Stimulated activated CD4-positive, alpha-beta T cell treated with anti-CD3 and anti-CD28 coated beads, TNF-alpha, amount 100 ng/mL, for 1 hour (primary cell): ENCODE measurements at places on chromosomes 2 and 18.

DNA sequence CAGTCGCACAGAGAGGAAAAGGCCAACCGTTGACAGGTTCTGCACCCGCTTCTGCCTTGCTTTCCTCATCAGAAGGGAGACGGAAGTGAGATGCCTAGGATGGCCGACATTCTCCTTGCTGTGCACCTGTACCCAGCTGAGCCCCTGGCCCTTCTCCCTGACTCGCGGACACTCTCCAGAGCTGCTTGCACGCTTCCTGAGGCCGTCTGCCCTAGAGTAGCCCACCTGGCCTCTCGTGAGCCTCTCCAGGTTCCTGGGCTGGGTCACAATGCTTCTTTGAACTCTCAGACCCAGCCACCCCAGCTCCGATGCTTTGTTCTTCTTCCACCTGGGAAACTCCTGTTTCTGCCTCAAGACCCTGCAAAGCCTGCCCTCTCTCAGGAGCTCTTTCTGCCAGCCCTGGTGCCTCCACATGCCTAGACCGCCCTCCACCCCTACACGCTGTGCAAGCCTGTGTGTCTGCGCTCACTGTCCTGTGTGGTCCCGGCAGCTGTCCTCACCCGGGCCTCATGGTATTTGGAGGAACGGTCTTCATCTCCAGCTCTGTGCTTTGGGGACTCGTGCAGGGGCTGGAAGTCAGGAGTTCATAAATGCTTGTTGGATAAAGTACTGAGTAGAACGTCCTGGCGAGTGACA, 345.4 kb upstream of the SALL3 start:
- no peak for DNase-seq

DNA sequence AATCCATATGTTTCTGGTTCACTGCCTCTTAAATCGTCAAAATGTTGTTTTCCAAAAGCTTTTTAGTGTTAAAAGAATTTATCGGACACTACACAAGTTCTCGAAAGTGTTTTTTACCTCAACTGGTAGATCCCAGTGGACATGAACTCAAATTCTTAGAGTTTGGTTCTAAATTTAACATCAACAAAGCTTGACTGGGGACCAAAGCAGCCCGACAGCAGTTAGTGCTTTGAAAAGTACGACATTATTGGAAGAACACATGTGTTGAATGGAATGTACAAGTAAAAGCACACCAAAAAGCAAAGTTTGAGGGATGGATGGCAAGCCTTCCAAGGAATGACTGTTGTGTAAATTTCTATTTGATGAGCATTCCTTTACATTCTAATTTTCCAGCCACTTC, 803.9 kb upstream of the POU3F3 start:
- DNase-seq, result no peak

DNA sequence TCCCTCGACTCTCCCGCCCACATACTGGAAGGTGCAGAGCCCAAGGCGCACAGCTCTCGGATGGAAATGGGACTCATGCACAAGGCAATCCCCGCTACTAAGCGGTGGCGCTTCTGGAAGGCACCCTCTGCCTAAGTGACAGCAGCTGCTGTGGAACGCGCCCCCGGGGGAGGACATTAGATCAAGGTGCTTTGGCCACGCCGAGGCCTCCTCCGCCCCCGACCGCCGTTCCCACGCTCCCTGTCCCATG, 202 bp downstream of the MCEE start:
- DNase-seq, result no peak

DNA sequence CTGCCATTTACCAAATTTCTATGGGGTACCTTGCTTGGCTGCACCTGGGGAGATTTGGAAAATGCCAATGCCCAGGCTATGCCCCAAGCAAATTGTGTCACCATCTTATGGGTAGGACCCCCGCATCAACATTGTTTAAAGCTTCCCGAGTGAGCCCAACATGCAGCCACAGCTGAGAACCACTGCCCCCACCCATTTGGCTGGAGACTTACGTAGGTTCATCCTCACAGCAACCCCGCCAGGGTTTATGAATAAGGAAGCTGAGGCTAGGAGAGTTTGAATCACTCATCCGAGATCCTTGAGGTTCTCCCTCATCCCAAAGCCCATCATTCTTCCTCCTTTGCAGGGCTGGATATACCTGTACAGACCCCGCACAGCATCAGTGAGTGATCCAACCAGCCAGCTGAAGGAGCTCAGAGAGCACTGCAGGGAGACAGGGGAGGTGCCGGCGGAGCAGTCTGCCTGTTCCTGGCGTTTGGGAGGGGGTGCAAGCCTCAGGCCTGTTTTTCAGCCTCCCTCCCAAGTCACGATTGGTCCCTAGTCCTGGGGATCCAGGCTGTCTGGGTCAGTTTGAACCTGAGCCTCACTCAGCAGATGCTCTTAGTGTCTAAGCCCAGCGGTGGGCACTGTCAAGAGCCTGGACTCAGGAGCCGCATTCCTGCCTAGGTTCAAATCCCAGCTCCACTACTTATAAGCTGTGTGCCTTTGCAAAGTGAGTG, 164.9 kb downstream of the SMAD7 start:
- DNase-seq, result no peak

- no peak for DNase-seq
Observed at GRCh38 chr2:7510353-7510752, 593.1 kb downstream of the RNF144A start.

DNA sequence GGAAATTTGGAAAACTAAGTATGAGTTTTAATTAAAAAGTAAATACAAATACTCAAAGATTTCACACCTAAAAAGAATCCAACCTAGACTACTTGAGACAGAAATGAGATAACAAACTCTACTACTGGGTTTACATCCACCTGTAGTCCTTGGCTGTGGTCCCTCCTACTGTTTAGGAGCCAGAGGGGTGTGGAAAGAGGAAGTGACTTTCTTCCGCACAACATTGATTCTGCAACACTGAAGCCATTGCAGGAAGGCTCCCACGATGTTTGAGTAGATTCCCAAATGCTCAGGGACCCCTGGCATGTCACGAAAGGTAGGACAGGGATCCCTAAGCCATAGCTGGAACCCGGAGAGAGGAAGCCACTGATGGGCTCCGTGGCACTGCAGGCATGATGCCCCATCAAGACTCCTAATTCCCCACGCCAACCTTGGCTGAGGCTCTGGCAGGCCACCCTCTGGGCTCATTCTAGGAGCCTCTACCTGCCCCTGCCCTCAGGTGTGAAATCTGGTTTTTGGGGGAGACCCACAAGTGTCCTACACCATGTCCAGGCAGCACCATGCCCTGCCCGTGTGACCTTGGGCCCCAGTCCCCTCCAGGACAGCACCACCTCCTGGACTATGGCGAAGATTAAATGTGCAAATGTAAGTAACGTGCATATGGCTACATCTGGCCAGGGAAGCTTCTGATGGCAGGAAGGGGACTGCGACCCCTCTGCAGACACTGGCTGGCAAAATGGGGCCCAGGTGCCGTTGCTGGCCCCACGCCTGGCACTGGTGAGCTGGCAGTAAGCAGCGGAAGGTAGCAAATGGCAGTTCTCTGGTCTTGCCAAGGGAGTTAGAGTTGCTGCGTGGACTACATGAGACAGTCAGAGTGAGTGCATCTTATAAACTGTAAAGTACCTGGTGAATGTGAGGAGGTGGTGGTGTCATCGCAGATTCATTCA, 38.2 kb upstream of the MAL start:
- DNase-seq, result no peak

DNA sequence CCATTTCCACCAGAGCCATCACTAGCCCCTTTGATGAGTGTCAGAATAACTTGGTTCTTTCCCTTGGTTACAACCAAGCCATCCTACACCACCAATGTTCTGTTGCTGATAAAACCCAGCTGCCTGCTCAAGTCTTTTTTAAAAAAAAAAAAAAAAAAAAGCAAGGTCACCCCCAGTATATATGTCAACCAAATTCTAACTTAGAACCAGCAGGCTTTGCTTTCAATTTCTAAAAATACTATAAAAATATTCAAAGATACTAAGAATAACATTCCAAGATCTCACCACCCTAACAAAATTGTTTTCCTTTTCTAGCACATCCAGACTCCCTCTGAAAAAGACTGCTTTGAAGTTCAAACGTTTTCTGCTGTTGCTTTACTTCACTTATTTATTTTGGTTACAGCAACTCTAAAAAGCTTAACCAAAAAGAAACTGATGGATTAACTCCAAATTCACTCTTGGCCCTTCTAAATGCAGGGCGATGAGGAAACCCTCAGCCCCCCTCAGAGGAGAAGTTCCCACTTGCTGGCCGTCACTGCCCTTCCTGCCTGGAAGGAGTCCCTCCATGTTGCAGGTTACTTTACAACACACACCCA, 10.9 kb downstream of the UXS1 start:
- no peak for DNase-seq

- no peak for DNase-seq
Observed at GRCh38 chr2:37342591-37343220, 1.7 kb upstream of the QPCT start.

DNA sequence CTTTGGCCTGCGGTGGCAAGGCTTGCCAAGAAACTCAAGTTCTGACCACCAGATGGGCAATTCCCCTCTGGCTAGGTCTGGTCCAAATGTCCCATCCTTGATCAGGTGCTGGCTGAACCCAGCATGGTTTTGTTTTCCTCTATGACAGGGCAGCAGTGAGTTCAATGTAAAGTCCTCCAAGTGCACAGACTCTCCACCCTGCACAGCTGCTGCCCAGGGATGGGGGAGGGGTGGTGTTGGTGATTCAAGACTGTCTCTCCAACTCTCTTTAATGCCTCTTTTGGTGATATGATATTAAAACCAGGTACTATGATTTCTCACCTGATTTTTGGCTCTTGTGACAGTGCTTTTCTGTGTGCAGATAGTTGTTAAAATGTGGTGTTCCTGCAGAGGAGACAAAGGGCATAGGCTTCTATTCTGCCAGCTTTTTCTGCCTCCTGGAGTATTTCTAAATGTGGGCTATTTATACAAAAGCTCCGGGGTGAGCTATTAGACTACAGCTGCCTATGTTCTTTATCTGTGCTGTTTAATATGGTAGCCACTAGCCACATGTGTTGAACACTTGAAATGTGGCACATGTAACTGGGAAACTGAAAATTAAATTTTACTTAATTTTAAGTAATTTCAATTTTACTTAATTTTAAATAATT, 64.0 kb upstream of the STK39 start:
- no peak for DNase-seq

GRCh38 chr18:8116341-8117005, 492.8 kb upstream of the RAB12 start:
- no peak for DNase-seq

DNA sequence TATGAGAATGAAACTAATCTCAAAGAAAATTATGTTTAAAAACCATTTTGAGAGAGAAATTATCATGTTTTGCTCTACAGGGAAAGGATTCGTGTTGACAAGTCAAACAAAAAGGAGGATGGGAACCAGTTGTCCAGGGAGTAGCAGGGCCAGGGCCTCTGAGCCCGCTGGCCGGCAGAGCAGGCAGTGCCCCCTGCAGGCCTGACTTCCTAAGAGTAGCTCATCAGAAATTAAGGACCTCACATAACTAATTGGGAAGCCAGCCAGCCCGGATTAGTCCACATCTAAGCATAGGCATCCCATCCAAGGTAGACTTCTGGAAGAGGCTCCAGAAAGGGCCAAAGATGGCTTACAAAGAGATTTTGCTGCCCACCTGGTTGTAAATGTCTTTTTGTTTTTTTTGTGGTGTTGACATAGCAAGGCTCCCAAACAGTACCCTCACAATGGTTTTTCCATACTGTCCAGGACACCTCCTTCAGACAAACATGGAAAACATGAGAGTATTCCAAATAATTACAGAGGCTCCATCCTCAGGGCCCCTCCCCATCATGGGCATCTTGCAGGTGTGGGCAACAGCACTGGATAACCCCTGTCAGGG, 241.2 kb upstream of the TANK start:
- DNase-seq, result no peak

GRCh38 chr2:85961053-85961452, 72.3 kb upstream of the ST3GAL5 start:
- no peak for DNase-seq

GRCh38 chr18:75100832-75101630, 107.9 kb downstream of the PTGR3 start:
- no peak for DNase-seq

GRCh38 chr2:98692090-98693054, 38.6 kb downstream of the MGAT4A start:
- DNase-seq, result no peak

DNA sequence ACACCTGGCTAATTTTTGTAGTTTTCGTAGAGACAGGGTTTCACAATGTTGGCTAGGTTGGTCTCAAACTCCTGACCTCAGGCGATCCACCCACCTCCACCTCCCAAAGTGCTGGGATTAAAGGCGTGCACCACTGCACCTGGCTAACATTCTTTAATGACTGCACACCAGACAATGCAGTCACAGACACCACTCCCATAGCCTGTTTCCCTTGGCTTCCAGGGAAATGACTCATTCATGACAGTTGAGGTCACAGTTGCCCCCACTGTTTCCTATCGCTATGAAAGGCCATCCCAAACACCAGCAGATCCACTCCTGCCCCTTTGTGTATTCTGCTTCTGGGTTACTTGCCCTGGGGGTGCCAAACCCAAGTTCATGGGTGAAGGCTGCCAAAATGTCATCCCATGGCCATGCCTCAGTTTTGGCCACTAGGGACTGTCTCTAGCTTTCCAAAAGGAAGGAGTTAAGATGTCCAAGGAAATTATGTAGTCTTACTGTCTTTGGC, 8.7 kb downstream of the CHMP1B start:
- no peak for DNase-seq

- DNase-seq, result no peak
Observed at GRCh38 chr18:48852794-48853193, 98.0 kb downstream of the SMAD7 start.

DNA sequence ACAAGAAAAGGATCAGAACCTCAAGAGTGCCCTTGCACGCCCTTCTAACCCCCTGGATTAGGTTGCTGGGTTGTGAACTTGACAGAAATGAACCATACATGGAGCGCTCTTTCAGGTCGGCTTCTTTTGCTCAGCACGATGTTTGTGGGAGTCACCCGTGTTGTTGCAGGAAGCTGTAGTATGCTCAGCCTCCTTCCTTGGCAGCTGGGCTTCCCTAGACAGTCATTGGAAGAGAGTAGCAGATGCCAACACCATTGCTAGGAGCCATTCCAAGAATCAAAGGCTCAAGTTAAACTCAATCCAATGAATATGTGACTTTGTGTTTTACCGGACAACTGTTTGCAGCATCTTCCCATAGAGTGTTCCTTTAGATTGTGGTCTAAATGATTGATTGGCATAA, 47.0 kb downstream of the RAB12 start:
- no peak for DNase-seq

- DNase-seq, result no peak
Observed at GRCh38 chr2:178271629-178272333, 77.5 kb downstream of the OSBPL6 start.

DNA sequence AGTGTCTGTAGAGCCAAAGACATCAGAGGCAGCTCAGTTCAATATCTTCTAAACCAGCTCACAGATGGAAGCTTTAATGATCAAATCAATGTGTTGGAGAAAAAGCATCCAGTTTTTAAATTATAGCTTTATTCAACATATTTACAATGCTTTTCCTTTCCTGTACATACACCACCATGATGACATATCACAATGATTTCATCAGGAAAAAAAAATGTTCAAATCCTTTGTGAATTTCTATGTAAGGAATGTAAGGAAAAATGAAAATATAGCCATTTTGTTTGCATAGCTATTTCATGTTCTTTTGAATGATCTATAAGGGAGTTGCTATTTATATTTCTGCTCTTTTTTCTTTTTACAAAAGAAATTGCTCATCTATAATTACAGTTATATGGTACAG, 134.7 kb upstream of the CDH20 start:
- no peak for DNase-seq
